Activated T-cell treated with anti-CD3 and anti-CD28 coated beads, Interleukin-2, amount 50 U/mL, for 4 hours (primary cell): ENCODE measurements at places on chromosomes 6 and 20. TPM values are rescaled to one million over a fixed set of nuclear protein-coding genes. Genes with fewer than 3 reads are reported as not detected.

DNA sequence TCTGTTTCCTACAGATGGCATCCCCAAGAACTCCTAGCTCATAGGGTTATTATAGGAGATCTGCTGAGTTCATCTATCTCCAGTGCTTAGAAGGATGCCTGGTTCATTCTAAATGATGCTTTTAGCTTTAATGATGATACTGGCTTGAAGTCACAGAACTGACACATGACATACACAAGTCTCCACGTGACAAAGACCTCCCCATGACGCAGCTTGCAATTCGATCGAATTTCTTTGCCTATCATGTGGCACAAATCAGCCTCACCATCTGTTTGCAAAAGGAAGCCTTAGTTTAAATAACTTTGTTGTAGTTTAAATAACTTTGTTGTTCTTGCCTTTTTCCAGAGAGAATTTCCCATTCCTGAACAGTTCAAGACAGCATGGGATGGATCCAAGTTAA, 44.1 kb upstream of the FAM8A1 start:
- DNase-seq: no peak

Gene LGSN
- total RNA-seq: not detected

GRCh38 chr6:10585209-10585845, 64.2 kb downstream of the GCNT2 start:
- DNase-seq: no peak

DNA sequence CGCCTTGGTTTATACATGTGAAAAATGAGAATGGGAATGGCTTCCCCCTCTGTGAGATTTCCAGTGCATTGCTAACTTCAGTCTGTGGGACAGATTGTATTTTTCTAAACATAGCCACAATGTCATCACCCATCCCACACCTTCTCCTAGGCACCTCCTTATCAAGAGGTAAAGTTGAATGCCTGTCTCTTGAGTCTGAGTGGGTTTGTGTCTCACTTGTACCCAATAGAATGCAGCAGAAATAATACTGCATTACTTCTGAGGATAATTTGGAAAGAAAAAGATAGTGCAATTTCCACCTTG, 27.9 kb downstream of the RIN2 start:
- DNase-seq: no peak

DNA sequence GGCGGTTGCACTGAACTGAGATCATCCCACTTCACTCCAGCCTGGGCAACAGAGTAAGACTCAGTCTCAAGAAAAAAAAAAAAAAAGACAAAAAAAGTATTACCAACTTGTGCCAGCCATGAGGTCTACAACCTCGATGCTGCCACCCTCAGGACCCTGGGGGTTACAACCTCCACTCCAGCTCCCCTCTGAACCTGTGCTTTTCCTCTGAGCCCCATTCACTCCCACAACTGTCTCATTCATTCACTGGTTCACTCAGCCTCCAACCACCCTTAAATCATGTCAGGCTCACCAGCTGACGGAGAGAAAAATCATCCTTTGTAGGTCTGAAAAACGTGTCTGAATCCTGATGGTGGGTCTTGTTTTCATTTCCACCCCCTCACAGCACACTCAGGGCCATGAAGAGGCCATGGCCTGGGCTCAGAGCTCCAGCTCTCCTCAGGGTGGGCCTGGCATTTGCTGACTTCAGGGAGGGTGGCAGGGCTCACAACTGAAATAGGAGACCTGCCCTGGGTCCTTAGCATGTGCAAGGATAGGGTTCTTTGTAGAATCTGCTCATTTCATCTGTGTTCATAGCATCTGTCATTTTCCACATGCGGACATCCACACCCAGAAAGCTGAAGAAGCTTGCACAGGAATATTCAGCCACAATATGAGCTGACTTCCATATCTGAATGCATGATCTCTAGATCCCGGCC, 1.9 kb upstream of the ULBP1 start:
- DNase-seq: no peak

DNA sequence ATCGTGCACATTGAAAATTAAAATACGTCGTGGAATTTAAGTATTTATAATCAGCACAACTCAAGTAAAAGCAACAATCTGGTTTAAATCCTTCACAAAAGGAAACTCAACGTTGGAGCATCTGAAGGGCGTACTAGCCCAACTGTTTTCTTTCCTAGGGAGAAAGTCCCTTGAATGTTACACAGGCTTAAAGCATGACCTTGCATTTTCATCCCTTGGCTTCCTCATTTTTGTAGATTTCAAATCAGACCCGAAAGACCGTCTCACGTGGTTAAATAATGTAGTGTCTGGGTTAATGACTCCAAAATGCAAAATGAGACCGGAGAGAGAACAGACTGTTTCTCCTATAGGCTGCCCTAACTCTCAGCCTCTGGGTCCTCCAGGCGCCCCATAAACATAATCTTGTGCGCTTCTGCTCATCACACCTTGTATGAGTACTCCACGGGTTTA, 249.2 kb upstream of the RREB1 start:
- no peak for DNase-seq

- no peak for DNase-seq
Measured at GRCh38 chr6:144549837-144550747, 265.0 kb downstream of the UTRN start.

DNA sequence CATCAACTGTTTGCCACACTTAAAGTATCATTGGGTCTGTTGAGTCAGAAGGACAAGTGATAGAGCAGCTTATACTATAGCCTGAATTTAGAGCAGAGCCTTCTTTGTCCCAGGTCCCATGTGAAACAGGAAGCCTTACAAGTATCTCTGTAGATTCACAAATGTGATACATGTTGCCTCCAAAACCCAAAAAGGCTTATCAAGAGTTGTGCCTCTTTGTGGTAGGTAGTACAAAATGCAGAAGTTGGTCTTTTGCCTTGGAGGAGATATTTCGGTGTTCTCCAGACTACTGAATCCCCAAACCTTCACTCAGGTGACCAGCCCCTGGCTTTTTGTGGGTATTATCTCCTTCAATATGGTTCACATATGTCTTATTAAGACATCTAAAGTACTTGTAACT, 172.8 kb upstream of the PROKR2 start:
- no peak for DNase-seq

GRCh38 chr6:147699637-147700036, 191.1 kb downstream of the SAMD5 start:
- DNase-seq: no peak

- no peak for DNase-seq
Measured at GRCh38 chr20:17766226-17766625, 66.5 kb downstream of the BANF2 start.

DNA sequence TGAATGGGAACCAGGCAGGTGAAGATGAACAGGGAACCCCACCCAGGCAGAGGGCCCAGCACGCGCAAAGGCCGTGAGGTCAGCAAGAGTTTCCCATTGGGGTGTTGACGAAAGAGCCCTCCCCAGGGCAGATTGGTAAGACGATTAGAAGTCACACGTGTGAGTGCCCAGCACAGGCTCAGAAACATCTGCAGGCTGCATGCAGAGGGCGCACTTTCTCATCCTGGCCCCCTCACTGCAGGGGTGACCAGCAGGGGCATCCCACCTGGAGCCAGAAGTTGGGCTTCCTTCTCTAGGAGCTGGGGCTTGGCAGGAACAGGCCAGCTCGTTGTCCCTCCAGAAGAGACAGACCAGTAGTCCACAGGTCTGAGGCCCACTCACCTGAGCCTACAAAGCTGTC, 38.4 kb downstream of the VSTM2L start:
- no peak for DNase-seq

Gene SGK2
- 0.32 TPM for total RNA-seq

DNA sequence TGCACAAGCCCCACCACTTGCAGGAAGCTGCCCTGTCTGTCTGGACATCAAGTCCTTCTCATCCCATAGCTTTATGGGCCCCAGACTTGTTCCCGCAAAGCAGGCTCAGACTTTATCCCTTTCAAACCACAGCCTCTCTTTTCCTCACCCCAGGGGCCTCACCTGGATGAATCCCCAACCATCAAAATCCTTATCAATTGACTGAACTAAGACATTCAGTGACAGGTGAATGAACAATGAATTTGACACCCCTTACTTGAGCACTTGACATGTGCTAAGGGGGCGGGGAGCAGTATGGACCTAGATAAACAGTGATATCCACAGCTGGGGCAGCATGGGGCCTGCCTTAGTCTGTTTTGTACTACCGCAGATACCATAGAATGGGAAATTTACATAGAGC, 5.0 kb downstream of the RAB44 start:
- DNase-seq: no peak

GRCh38 chr6:163169521-163169920, 245.0 kb upstream of the QKI start:
- no peak for DNase-seq

DNA sequence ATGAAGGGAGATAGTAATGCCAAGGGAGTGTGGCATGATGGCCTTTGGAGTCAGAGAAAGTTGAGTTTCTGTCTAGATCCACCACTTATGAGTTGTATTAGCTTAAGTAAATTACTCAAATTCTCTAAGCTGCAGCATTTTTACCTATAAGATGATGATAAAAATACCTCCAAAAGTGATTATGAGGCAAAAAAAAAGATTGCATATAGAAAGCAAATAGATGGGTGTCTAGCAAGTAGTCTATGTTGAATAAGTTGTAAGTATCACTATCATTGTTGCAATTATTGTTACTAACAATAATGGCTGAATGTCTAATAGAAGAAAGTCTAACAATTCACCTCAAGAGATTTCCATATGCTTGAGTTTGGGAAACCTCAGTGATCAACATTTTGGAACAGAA, 959.2 kb upstream of the GJE1 start:
- no peak for DNase-seq

DNA sequence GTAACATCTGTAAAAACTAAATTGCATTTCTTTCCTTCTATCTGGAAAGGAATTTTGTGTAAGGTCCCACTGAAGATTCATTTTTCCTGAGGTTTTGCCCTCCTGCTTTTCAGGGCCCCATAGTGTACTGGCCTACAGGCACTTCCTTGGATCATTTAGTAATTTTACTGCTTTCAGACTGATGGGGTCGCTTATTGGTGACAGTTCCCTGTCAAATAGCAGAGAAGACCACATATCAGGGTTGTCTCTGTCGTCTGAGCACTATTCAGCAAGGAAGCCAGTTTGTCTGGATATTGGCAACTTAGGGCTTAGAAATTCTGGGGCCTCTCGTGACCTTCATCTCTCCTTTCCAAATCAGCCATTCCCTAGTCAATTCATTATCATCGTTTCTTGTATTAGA, 3.5 kb downstream of the GRM1 start:
- DNase-seq: no peak

DNA sequence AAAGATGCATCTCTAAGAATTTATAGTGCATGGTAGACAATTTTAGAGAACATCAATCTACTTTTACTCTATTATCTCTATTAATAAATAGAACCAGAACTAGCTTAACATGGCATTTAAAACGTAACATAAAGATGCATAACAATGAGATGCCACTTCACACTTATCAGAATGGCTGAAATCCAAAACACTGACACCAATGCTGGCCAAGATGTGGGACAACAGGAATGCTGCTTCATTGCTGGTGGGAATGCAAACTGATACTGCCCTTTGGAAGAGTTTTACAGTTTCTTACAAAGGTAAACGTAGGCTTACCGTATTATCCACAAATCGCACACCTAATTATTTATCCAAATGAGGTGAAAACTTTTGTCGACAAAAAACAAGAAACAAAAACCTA, 95.2 kb downstream of the SESN1 start:
- no peak for DNase-seq

DNA sequence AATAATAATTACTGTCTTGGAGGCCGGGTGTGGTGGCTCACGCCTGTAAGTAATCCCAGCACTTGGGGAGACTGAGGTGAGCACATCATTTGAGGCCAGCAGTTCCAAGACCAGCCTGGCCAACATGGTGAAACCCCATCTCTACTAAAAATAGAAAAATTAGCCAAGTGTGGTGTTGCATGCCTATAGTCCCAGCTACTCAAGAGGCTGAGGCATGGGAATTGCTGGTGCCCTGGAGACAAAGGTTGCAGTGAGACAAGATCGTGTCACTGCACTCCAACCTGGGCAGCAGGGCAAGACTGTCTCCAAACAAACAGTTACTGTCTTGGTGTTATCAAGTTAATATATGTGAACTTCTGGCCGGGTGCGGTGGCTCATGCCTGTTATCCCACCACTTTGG, 4.9 kb downstream of the RRP36 start:
- no peak for DNase-seq

GRCh38 chr20:49568278-49569151, 578 bp upstream of the PTGIS start:
- no peak for DNase-seq

- DNase-seq: no peak
Measured at GRCh38 chr20:775679-776135, 7.4 kb upstream of the SLC52A3 start.

DNA sequence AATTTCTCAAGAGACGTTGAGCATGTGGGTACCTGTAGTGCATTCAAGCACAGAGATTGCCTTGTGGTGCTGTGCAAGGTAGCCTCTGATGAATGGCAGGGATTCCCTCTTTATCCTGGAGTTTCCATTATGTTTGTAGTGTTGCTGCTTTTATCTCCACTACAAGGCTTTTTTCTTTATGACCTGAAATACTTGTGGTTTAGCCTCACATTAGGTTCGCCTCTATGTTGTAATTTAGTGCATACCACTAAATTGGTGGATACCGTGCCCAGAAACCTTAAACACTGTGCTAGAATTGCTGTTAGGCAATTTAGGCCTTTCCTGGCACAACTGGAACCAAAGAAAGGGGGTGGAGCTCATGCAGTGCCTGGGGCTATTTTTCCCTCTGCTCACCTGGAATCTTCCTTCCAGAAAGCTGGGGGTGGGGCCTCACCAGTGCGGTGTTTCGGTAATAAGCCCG, 76.8 kb downstream of the NCOA7 start:
- no peak for DNase-seq

Gene VEGFA
- 28.9 TPM for total RNA-seq

GRCh38 chr6:62516291-62517141, 230.5 kb upstream of the KHDRBS2 start:
- no peak for DNase-seq
